ENCODE measurements at places on chromosomes 2 and 18.

DNA sequence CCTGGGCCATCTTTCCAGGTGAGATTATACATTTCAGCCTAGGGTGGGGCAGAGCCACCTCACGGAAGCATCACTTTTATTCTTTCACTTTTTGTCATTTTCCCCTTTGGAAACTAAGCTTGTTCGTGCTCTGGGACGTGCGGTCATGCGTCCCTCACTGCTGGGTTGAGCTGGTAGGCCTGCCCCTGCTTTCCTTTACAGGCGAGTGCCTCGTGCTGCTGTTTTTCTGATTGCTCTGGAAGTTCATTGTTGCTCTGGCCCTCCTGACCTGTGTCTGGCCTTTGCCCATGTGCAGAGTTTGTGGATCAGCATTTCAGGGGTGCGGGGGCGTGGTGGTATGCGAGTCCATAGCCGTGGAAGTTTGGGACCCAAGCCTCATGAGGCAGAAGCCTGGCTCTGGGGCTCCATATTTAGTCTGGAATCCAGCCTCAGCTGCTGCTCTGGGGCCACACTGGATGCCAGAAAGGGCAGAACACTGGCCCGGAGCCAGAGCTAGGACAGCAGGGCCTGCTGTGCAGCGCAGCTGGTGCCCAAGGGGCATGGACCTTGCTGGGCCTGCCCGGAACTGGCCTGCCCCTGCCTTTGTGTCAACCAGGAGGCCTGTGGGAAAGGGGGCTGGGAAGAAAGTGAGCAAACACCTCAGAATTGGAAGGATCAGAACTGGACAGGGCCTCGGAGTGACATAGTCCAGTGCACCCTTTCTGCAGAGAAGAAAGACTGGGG is 51.1 kb downstream of the CTIF start:
- no peak for DNase-seq

GRCh38 chr2:21633911-21634310 is 510.1 kb downstream of the TDRD15 start:
- DNase-seq: no peak

DNA sequence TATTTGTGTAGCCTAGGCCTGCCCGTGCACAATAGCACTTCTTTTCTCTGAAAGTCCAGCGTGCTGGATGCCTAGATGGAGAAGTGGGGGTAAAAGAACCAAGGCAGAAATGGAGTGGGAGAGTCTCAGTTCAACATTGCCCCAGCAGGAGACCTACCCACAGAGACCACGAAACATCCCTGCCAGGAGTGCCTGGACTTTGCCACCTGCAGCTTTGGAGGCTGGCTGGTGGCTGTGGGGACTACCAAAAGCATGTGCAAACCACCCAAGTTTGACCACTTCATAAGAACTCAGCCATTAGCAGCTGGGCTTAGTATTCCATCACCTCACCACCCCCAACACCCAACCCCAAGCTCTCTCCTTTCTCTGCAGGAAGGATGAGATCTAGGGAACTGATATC is 416.9 kb upstream of the ID2 start:
- no peak for DNase-seq

DNA sequence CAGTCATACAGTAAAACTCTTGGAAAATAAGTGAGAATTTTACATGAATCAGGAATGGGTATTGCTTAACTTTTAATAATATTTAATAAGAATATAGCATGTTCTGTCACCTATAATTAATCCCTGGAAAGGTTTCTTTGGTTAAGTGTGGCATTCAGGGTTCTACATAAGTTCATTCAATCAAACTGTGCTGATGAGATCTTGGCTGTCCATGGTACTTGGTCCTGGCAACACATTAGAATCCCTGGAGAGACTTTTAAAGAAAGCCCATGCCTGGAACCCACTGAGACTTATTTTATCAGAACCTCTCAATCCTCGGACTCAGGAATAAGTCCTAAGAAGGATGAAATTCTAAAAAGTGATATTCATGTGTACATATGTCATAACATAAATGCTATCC is 60.3 kb downstream of the CERKL start:
- DNase-seq: no peak

DNA sequence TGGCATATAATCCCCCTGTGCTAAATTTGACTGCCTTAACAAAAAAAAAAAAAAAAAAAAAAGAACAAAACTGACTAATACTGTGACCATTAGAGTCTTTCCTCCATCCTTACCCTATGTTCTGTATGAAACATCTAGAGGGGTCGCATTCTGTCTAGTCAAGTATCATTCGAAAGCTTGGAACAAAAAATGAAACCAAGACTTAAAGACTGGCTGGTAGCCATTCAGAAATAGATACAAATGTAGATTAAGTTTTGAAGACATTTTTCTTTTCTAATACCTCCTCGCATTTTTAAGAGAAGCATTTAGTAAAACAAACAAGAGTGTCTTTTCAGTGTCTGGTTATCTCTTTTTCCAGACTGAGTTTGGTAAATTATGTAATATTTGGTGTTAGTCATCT is 66.7 kb downstream of the SPATS2L start:
- DNase-seq: no peak

DNA sequence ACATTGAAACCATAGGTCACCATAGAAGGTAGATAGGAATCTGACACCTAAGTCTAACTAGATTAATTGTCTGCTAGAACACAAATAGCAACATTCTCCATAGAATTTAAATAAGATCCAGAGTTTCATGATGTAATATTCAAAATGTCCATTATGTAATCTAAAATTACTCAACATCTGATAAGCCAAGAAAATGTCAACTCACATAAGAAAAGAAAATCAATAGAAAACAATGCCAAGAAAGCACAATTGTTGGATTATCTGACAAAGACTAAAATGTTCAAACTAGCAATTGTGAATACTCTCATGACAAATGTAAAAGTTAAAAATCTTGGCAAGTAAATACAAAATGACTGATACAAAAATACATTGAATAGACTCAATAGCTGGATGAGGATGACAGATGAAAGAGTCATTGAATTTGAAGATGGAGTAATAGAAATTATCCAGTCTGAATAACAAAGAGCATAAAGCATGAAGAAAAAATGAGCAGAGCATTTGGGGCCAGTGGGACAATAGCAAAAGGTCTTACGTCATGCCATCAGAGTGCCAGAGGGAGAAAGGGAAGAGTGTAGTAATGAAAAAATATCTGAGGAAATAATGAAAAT is 358.6 kb downstream of the METTL4 start:
- no peak for DNase-seq

DNA sequence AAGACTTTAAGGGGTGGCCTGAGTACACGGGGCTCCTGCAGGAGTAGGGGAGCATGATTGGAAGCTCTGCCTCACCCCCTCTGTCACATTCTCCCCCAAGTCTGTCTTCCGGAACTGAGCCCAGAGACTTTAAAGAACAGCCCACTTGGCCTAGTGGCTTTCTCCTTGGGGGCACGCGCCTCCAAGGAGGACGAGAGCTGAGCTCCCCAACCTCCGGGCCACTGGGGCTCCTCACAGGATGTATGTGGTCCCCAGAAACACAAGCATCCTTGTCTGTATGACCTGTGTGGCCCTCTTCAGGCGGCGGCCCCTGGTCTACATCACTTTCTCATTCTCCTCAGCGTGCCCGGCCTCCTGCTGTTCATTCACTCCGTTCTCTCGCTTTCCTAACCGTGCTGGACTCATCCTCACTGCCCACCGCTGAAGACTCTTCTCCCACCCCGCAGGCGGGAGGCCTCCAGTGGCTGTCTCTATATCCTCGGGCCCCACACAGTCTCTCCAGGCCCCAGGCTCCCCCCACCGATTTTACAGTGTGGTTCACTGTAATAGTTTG is 23.7 kb downstream of the KCNF1 start:
- DNase-seq: no peak

Measured in smooth muscle cell of the brain vasculature (primary cell).